ENCODE measurements at places on chromosomes 2 and 18. TPM values are rescaled to one million over a fixed set of nuclear protein-coding genes. Genes with fewer than 3 reads are reported as not detected.

Gene SFT2D3
- total RNA-seq: 3.1 TPM

Gene RGPD8
- 10.6 TPM for total RNA-seq

Gene STARD6
- total RNA-seq: not detected

Gene CRACDL
- total RNA-seq: 3.3 TPM

Gene LOXHD1
- total RNA-seq: 0.48 TPM

Gene INPP5D
- 6.2 TPM for total RNA-seq

Gene CROCC2
- not detected for total RNA-seq

Gene TSN
- total RNA-seq: 43.9 TPM

Gene ACOXL
- not detected for total RNA-seq

Gene SGPP2
- 1.0 TPM for total RNA-seq

Gene RRM2
- total RNA-seq: 0.35 TPM

Gene ICA1L
- total RNA-seq: 5.7 TPM

Gene USP37
- total RNA-seq: 7.1 TPM

Gene PSMA8
- not detected for total RNA-seq

Gene DSG1
- total RNA-seq: 0.89 TPM

Gene SEH1L
- 21.0 TPM for total RNA-seq

Gene CNRIP1
- 10.1 TPM for total RNA-seq

Gene OTOS
- not detected for total RNA-seq

Gene SAG
- total RNA-seq: not detected

Gene FAM110C
- 4.0 TPM for total RNA-seq

Gene CYP26B1
- total RNA-seq: 7.0 TPM

Gene THADA
- 18.4 TPM for total RNA-seq

Gene VWC2L
- total RNA-seq: 0.08 TPM

Gene CABLES1
- 1.5 TPM for total RNA-seq

Gene LDLRAD4
- total RNA-seq: 23.3 TPM

Gene LAMA3
- 3.0 TPM for total RNA-seq

Gene STPG4
- not detected for total RNA-seq

Gene RAX
- not detected for total RNA-seq

Gene LHCGR
- total RNA-seq: 0.24 TPM

Gene PTPN2
- total RNA-seq: 14.5 TPM

Gene HOXD13
- total RNA-seq: not detected

Gene BCL11A
- 16.9 TPM for total RNA-seq

Gene EIF5B
- total RNA-seq: 105 TPM

Gene ESPNL
- 0.08 TPM for total RNA-seq

Gene CAPN14
- 0.16 TPM for total RNA-seq

Gene SLC8A1
- total RNA-seq: 906 TPM

Gene LRP1B
- 0.27 TPM for total RNA-seq

Gene NMUR1
- total RNA-seq: 0.22 TPM

Gene ZNF521
- total RNA-seq: 15.4 TPM

Gene CYP1B1
- 92.7 TPM for total RNA-seq

Gene SLC11A1
- total RNA-seq: 6.4 TPM

Gene REG3G
- not detected for total RNA-seq
